ENCODE measurements at places on chromosomes 4 and X.

DNA sequence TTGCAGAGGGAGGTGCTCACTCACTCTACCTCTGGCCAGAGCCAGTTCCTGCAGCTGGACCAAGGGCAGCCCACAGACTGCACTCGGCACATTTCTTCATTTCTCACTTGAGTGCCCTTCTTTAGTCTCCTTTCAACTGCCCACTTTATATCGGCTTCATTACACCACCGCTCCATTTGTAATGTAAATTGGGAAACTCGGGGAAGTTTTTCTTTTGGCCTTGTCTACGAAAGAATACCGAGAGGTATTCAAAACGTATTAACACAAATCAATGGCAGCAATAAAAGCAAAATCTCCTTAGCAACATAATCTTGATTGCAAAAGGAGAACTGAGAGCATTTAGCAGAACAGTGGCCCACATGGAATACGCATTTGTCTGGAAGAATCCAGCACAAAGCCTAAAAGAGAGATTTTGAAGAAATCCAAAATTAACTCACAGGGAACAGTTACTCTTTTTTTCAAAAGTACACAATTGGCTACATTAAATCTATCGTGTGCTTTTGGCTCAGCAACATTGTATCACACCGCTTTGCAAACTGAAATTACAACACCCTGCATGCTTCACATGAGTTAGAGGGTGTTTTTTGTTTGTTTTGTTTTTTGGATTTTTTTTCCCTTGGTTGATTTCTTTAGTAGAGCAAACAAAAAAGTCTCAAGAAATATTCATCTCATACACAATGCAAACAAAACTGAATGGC is 62.6 kb downstream of the CHIC2 start:
- no peak for DNase-seq

DNA sequence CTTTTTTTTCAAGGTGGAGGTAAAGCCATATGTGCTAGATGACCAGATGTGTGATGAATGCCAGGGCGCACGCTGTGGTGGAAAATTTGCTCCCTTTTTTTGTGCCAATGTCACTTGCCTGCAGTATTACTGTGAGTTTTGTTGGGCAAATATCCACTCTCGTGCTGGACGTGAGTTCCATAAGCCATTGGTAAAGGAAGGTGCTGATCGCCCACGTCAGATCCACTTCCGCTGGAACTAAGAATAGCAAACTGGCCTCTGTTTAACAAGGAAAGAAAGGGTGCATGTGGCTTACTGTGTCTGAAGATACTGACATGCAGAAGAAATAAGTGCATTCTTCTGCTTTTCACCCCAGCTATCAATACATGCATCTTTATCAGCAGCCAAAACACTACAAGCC is 63.9 kb downstream of the CPEB2 start:
- DNase-seq = no peak

DNA sequence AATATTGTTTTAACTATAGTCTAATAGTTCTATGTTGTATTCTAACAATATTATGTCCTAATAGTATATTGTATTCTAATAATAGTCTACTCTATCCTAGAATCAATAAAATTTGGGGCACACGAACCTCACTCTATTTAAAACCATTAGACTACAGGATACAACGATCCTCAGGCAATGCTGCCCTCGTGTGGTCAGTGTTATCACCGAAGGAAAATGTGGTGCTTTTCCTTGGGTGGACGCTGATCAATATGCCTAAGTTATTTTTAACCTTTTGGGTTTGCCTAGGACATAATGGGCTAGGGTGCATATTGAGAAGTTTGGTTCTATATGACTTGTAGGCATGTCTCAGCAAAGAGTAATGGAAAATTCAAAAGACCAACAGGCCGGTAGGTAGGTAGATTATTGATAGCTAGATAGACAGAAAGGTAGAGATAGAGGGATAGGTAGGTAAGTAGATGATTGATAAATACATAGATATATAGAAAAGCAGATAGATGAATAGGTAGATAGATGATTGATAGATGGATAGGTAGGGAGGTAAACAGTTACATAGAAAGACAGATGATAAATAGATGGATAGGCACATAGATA is 75.1 kb downstream of the PRKX start:
- peak; percentile 29 for DNase-seq

GRCh38 chrX:115535844-115536243 is 25.1 kb upstream of the PLS3 start:
- DNase-seq = no peak

DNA sequence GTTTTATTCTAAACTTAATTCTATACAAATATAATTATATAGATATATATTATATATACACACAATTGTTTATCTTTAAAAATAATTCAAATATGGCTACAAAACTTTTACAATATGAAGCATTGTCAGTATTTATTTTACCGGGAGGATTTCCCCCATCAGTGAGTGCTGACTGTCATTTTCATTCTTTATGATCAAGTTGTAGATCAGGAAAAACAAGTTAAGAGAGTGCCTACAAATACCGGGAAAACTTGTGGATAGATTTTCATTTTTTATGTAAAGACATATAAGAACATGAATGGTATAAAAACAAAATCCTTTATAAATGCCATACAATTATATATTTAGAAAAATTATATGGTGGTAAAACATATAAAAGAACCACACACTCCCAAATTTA is 37.8 kb downstream of the CLCN3 start:
- no peak for DNase-seq

All from Caco-2 (cell line).